ENCODE measurements at places on chromosomes 7 and 10. TPM values are rescaled to one million over a fixed set of nuclear protein-coding genes. Genes with fewer than 3 reads are reported as not detected.

NPC1L1 gene
- not detected for total RNA-seq

TAS2R41 gene
- 0.55 TPM for total RNA-seq

SH3PXD2A gene
- total RNA-seq = 27.9 TPM

AQP1 gene
- 32.7 TPM for total RNA-seq

DDX21 gene
- 53.9 TPM for total RNA-seq

ARHGAP12 gene
- total RNA-seq = 28.5 TPM

CELF2 gene
- 118 TPM for total RNA-seq

SFRP4 gene
- 57.5 TPM for total RNA-seq

BAG3 gene
- 17.4 TPM for total RNA-seq

UCMA gene
- total RNA-seq = not detected
